ENCODE measurements at places on chromosomes 13 and 19. TPM values are rescaled to one million over a fixed set of nuclear protein-coding genes. Genes with fewer than 3 reads are reported as not detected.

DNA sequence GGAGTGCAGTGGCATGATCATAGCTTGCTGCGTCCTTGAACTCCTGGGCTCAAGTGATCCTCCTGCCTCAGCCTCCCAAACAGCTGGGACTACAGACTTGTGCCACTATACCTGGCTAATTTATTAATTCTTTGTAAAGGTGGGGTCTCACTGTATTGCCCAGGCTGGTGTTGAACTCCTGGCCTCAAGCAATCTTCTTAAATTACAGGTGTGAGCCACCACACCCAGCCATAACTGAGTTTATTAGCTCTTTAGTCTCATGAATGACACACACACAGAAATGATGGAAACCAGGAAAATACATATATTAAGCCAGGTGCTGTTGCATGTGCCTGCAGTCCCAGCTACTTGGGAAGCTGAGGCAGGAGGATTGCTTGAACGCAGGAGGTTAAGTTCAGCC is 33.1 kb upstream of the LMO7 start:
- DNase-seq, result no peak

The SLC15A1 gene
- polyA plus RNA-seq, result 12.9 TPM

- DNase-seq, result no peak
Observed at GRCh38 chr19:29098091-29098490, 114.9 kb downstream of the UQCRFS1 start.

The ZNF443 gene
- 12.4 TPM for polyA plus RNA-seq

GRCh38 chr19:58042495-58043340 is 8.9 kb downstream of the ZSCAN1 start:
- no peak for DNase-seq

- no peak for DNase-seq
Observed at GRCh38 chr13:79448413-79448812, 32.5 kb upstream of the NDFIP2 start.

GRCh38 chr19:11446652-11447301 is 11.3 kb downstream of the PRKCSH start:
- DNase-seq, result no peak

- no peak for DNase-seq
Observed at GRCh38 chr13:32446773-32447465, 19.0 kb upstream of the N4BP2L1 start.

- no peak for DNase-seq
Observed at GRCh38 chr19:36067681-36068080, 13.0 kb downstream of the WDR62 start.

- no peak for DNase-seq
Observed at GRCh38 chr19:33055718-33056117, 9.0 kb downstream of the RHPN2 start.

GRCh38 chr13:50646070-50646469 is 197.4 kb downstream of the DLEU7 start:
- no peak for DNase-seq

GRCh38 chr13:29852472-29853054 is 2.1 kb upstream of the UBL3 start:
- DNase-seq, result no peak

The TYROBP gene
- 8.2 TPM for polyA plus RNA-seq

- peak; percentile 83 for DNase-seq
Observed at GRCh38 chr19:55113570-55114039, 3.8 kb downstream of the PPP1R12C start.

- no peak for DNase-seq
Observed at GRCh38 chr13:113447596-113447995, 5.7 kb downstream of the ADPRHL1 start.

GRCh38 chr19:4449022-4449638 is 8.5 kb downstream of the UBXN6 start:
- DNase-seq, result no peak

GRCh38 chr13:40798380-40798779 is 9.0 kb downstream of the SLC25A15 start:
- no peak for DNase-seq

DNA sequence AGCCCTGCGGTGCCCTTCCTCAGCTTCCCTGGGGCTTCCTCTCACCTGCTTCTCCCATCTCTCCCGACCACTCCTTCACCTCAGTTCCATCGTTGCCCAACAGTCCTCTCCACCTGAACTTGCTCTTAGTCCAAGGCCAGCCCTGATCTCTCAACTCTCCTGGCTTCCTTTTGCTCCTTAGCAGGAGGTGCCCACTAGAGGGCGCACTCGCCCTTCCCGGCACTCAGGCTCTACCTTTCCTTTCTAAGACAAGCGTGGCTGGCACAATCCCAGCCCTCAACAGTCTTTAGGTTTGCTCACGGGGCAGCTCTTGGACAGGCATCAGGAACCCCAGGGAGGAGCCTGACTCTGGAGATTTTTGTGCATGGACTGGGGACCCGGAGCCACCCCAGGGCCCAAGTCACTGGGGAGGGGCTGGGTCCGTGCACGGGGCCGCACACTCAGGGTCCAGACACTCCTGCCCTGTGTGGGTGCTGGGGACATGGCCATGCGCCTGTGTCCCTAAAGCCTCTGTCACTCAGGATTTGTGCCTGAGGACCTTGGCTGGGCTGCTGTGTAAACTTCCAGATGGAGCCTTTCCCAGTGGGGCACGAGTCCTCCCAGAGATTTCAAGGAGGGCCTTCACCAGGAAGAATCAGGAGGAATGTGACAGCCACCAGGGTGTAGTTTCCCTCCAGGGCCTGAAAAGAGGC is 12.1 kb upstream of the CEACAM8 start:
- peak; percentile 2 for DNase-seq

GRCh38 chr13:50158385-50159165 is 143.3 kb downstream of the KCNRG start:
- DNase-seq, result no peak

The TGFBR3L gene
- polyA plus RNA-seq, result 0.38 TPM

DNA sequence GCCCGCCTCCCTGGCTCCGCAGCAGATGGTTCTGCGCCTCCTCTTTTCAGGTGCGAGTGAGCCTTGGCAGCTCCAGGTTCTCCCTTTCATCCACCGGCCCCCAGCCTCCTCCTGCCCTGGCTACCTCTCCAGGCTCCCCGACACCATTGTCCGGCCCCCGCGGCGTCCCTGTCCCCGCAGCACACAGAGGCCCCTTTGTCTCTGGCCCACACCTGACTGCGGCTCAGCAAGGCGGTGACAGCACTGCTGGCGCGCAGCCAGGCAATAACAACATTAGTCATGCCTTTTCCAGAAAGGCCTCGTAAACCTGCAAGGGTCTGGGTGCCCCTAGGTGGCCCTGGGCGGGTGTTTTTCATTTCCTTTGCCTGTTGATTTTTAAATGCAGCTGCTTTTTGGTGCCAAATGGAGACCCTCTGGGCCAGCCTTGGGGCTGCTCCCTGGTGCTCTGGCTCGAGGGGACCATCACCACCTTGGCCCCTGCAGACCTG is 73.2 kb upstream of the MEDAG start:
- DNase-seq, result peak; percentile 75

The SCN1B gene
- polyA plus RNA-seq, result 0.41 TPM

The CCDC70 gene
- polyA plus RNA-seq, result not detected
